Muscle of leg (tissue), 16 donors: ENCODE measurements at places on chromosomes 1 and 21. TPM values are rescaled to one million over a fixed set of nuclear protein-coding genes. Genes with fewer than 3 reads are reported as not detected.

GRCh38 chr1:87632232-87632631 is 303.6 kb downstream of the LMO4 start:
- DNase-seq: no peak

GRCh38 chr1:34864759-34865158 is 5.2 kb upstream of the SMIM12 start:
- DNase-seq: no peak

The OVAAL gene
- not detected for total RNA-seq

GRCh38 chr1:163562355-163562754 is 240.6 kb downstream of the NUF2 start:
- DNase-seq: no peak

- no peak for DNase-seq
Measured at GRCh38 chr1:201900476-201900875, 11.8 kb downstream of the SHISA4 start.

DNA sequence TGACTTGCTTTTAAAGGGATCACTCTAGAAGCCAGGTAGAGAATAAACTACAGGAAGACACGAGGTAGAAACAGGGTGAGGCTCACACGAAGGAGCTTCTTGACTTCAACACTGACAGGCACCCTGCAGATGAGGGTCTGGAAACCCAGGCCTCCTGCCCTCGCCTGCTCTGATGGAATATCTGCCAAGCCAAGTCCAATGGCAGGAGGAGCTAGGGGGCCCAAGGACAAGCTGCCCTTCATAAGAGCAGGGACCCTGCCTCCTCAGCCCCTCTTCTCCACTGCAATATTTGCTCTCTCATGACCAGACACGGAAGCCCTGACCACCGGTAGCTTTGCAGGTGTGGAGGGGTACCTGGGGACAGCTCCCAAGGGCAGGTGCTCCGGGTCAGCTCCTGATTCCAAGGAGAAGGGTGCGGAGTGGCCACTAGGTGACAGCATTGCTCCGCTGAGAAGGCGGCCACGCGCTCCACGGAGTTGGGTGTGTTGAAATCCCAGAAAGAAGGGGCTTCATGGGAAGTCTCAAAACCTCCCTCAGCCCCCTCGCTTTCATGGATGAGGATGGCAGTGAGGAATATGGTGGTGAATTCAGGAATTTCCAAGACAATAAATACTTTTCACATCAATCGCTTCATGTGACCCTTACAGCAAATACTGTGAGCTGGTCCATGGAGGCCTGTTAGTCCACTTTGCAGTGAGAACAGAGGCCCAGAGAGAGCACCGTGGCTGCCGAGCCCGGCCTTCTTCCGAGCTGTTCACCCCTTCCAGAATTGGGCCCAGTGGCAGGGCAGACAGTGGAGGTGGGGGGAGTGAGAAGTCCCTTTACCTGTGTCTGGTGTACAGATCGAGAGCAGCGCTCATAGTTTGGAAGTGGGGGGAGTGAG is 33.2 kb upstream of the PAX7 start:
- peak; percentile 61 for DNase-seq

The PDE4B gene
- 17.5 TPM for total RNA-seq

GRCh38 chr1:242132121-242132817 is 133.4 kb upstream of the MAP1LC3C start:
- DNase-seq: no peak

DNA sequence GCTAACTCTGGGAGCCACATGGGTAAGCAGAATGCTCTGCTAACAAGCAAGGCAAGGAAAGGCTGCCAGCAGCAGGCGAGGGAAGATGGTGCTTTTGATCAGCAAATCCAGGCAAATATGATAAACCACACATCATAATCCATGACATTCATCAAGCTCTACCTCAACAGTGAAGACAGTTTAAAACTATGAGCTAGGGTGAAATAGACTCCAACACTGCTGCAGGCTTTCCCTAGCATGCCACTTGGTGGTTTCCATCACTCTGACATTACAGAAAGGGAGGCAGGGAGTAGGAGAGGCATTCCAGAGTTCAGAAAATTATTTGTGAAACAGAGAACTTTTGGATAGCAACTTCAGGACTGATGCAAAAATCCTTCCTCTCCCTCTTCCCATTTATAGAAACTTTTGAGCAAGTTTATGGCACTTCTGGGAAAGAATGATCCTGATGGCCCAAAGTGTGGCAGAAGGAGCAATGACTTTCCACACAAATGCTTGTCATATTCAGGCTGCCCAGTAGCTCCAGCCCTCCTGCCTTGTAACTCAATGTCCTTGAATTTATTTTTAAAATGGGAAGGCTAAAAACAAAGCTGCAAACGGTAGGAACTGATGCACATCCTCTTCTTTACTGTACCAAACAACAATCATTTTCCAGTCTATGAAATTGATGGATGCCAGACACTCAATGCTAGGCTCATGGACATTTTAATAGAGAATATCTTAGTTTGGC is 70.8 kb downstream of the SMYD2 start:
- DNase-seq: no peak

The TMEM222 gene
- 22.4 TPM for total RNA-seq

The NR1I3 gene
- total RNA-seq: not detected

GRCh38 chr1:101317590-101317989 is 80.8 kb downstream of the S1PR1 start:
- no peak for DNase-seq

The TIAM1 gene
- total RNA-seq: 14.1 TPM

The AIRE gene
- total RNA-seq: 0.04 TPM

DNA sequence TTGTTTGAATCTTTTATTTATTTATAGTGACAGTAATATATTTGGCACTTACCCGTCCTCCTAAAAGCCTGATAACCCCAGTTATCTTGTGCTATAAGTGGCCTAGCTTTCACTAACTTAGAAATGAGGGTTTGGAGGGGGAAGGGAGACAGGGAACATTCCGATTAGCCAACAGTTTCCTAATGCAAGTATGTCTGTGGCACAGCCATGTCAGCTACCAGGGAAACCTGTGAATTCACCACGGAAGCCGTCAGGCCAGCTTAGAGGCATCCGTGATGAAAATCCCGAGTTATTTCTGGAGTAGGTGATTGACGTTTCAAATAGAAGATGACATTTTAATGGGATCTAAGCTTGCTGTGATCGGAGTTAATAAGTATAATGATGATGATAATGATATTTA is 39.4 kb upstream of the BCL10 start:
- no peak for DNase-seq

The IGSF3 gene
- total RNA-seq: 29.8 TPM

GRCh38 chr1:62280960-62281465 is 38.2 kb downstream of the KANK4 start:
- DNase-seq: no peak

The CYP4A22 gene
- not detected for total RNA-seq

- no peak for DNase-seq
Measured at GRCh38 chr1:33097137-33097611, 16.2 kb downstream of the AZIN2 start.

DNA sequence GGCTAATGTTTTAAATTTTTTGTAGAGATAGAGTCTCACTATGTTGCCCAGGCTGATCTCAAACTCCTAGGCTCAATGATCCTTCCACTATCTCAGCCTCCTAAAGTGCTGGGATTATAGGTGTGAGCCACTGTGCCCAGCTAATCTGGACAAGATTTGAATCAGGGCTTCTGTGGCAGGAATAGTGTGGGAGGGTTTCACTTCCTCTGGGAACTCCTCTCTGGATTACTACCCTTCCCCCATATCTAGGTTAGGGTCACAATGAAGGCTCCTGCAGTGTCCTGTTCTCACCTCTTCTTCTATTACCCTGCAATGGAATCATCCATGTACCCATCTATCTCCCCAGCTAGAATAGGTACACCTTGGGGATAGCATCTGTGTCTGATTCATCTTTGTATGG is 133.6 kb upstream of the RAB4A start:
- no peak for DNase-seq

GRCh38 chr1:187157552-187157951 is 328.8 kb downstream of the PLA2G4A start:
- DNase-seq: no peak

The CLCA2 gene
- total RNA-seq: not detected

The ARTN gene
- 0.49 TPM for total RNA-seq

DNA sequence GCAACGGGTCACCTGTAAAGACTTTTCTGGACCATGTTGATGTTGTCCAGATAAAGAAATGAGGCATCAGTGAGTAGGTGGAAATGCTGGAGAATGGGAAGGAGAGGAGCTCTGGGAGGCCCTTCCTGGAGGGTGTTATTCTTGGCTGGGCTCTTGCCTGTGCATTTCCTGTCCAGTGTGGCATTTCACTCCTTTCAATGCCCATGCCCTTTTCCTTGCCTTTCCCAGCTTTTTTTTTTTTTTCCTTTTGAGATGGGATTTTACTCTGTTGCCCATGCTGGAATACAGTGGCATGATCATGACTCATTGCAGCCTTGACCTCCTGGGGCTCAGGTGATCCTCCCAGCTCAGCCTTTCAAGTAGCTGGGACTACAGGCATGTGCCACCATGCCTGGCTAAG is 11.8 kb downstream of the NOS1AP start:
- DNase-seq: no peak

- DNase-seq: peak; percentile 16
Measured at GRCh38 chr21:21436012-21436534, 437.9 kb downstream of the NCAM2 start.

The KCNE2 gene
- 0.22 TPM for total RNA-seq

- no peak for DNase-seq
Measured at GRCh38 chr1:98386675-98387440, 274.7 kb upstream of the SNX7 start.

GRCh38 chr1:108046026-108046425 is 81.0 kb upstream of the VAV3 start:
- no peak for DNase-seq

GRCh38 chr1:64814427-64814826 is 69.6 kb downstream of the RAVER2 start:
- no peak for DNase-seq

GRCh38 chr21:23016617-23017016 is 2018.4 kb downstream of the NCAM2 start:
- peak; percentile 13 for DNase-seq

- DNase-seq: no peak
Measured at GRCh38 chr1:64900916-64901315, 65.4 kb downstream of the JAK1 start.

- no peak for DNase-seq
Measured at GRCh38 chr1:110477445-110477957, 26.6 kb downstream of the PROK1 start.

- no peak for DNase-seq
Measured at GRCh38 chr1:31791131-31791858, 24.5 kb downstream of the SPOCD1 start.

DNA sequence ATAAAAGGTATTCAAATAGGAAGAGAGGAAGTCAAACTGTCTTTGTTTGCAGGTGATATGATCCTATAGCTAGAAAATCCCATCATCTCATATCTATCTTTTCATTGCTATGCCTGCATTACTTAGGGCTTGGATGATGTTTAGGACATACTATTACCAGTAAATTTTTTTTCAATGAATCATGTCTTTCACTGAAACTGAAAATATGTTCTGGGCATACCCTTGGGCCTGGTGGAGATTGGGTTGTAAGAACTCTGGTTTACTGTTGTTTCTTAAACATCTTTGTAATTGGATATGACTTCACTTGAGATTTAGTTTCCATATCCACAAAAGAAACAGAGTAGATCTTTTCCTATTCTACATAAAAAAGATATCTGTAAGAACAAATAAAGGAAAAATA is 502.2 kb upstream of the PRMT6 start:
- DNase-seq: no peak

The COL9A2 gene
- 2.6 TPM for total RNA-seq

GRCh38 chr21:44499211-44499560 is 40.8 kb downstream of the KRTAP10-1 start:
- DNase-seq: no peak

The VAV3 gene
- total RNA-seq: 4.1 TPM

DNA sequence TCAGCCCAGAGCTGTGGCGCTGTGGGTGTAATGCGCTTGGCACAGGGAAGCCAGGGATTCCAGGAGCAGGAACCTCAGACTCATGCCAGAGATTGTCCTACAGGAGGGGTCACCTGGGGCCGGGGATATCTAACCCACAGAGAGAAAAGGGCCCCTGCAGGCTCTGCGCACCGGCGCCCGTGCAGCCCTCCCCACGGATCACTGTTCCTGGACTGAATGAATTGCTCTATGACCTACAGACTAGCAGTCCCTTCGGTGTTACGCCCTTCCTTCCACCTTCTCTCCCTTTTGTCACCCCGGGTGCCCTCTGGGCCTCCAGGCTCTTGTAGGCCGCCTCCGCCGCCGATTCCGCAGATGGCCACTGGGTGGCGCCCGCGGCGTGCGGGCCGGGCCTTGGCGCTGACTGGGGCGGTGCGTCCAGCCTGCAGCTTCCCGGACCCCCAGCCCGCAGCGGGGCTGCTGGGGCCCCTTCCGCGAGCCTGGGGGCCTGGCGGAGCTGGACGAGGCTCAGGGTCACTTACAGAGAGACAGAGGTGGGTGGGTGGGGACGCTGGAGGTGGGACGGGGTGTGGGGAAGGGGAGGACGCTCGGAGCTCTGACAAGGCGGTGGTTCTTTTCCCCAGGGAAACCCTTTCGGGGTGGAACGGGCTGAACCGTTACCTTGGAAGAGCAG is 101.3 kb downstream of the IER5 start:
- DNase-seq: peak; percentile 61

The ZNF695 gene
- 1.6 TPM for total RNA-seq

DNA sequence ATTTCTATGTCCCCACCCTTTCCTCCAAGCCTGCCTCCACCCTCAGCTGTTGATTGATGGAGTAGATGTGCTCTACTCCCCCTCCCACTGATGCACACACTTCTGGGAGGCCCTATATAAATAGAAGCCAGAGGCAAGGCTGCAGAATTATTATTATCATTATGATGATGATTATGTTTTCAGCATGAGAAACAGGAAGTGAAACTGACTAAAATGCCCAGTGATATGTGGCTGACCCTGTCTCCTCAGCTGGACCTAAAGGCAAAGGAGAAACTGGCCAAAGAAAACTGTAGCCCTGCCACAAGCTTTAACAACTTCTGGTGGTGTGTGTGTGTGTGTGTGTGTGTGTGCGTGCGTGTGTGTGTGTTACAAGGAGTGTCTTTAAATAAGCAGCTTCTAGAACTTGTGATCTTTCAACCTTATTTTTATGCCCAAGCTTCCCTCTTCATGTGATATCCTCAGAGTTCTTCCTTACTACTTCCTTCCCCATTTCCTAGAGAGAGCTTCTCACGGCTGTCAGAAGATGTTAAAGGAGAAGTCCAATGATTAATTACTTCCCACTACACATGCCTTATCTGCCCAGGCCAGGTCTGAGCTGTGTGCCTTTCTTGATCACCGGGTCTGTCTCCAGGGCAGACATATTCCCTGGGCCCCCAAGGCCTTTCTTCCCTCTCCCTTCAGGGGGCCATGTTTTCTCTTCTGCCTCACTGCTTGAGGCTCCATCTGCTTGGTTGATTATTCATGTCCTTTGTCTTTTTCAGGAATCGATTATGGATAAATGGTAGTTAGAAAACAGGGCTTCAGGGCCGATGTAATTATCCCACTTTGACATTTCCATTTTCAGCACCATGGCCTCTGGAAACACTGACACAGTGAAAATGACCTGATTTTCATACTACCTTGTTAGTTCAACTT is 11.6 kb upstream of the MAPKAPK2 start:
- DNase-seq: peak; percentile 69

DNA sequence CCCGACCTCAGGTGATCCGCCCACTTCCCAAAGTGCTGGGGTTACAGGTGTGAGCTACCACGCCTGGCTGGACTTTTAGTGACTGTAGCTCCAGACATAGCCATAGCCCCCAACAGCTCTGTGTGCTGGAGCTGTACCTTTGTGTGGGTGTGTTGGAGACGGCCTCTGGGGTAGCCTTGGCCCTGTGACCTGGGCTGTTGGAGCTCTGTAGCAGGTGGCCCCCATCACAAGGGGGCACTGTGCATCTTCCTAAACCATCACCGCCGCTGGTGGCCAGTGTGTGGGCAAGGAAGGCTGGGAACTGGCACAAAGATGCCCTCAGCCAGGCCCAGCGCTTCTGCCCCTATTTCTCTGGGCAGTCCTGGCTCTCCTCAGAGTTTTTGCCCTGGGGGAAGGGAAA is 38.4 kb upstream of the FOXO6 start:
- DNase-seq: no peak

The DMBX1 gene
- not detected for total RNA-seq

The DCLRE1B gene
- total RNA-seq: 5.2 TPM
